CD4-positive, alpha-beta T cell treated with Interleukin-6 at 100 ng/mL for 8 hours (primary cell): ENCODE measurements at places on chromosomes 12 and 14.
A peak's percentile ranks its signal among the peaks of the same experiment; 100 is the strongest.

DNA sequence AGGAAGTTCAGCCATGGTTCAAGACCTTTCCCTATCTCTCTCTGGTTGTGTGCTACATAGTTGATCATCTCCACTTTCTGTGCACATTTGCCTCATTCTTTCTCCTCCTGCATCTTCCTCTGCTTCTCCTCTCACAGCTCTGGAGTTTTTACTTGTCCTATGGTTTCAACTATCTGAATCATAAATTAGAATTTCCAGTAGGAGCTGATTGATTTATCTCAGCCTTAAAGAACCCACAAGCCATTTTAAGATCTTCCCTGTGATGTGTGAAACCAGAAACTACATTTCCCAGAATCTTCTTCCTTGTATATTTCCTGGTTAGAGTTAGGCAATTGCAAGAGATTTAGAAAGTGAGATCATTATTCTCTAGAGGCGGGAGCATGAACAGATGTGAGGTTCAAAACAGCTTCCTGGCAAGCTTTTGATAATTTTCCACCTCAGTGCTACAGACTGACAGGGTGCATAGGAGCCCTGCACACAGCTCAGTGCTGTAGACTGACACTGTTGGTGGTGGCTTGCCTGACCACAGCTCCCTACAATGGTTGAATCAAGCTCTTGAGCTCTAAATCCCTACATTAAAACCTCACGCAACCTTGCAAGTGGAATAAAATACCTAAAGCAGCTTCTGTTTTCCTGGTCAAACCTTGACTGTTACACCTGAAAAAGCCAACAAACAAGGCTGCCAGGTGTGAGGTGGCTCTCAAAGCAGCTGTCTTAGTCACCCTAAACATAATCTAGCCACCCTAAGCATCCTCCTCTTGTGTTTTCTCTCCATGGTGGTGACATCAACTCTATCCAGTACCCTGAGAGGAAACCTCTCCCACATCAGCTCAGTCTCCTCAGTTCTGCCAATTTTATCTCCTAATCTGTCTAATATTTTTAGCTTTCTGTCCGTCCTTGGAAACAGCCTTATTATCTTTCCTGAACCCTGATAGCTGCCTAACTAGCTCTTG lies 21.5 kb upstream of the IFNG start:
- peak; percentile 63 for DNase-seq

DNA sequence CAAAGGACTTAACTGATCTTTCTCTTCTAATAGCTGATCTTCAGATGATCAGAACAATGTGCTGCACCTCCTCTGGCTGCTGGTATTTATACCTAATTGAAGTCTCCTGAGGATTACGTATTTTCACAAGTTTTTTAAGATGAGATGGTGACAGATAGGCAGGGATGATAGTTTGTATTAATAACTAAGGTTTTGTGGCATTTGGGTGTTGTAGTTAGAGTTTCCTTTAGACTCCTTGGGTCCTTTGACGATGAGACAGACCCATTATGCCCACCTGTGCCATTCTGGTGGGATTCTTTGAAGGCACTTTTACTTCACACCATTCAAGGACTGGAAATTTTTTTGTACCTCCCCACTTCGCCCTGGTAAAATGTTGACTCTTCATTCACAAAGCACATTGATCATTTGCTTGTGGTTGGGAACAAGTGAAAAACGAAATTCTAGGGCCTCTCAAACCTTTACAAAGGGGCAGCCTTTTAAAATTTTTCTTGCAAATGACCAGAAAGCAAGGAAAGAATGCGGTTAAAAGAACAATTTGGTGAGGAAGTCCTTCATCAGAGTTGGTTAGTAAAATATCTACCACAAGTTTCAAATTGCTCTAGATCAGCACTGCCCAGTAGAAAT lies at the start of gene IFNG:
Gene IFNG, minus strand, starts transcription at position 60 of the 624 bp plus-strand sequence. CDS start 125 bp downstream, outside the sequence.
- peak; percentile 31 for DNase-seq

GRCh38 chr14:79852950-79853744 lies 358.2 kb downstream of the DIO2 start:
- no peak for DNase-seq

- no peak for DNase-seq
Measured at GRCh38 chr12:21891751-21892217, 49.4 kb downstream of the ABCC9 start.

DNA sequence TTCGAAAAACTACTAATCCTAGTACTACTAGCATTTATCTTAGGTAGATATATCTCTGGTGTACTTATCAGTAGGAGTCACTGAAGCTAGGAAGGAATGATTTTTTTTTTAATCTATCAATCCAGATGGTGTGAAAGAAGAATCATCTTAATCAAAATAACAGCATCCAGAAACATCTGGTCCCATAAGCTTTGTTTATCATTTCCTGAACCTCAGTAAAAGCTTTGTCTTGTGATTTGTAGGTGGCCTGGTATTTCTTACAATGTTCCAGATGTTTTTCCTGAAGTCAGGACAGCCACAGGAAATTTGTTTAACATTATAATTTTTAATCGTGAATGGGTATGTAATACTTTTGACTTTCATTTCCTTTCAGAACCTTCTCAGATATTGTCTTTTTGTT lies 28.0 kb upstream of the LUM start:
- no peak for DNase-seq

- no peak for DNase-seq
Measured at GRCh38 chr12:71397433-71397954, 42.1 kb upstream of the LGR5 start.

DNA sequence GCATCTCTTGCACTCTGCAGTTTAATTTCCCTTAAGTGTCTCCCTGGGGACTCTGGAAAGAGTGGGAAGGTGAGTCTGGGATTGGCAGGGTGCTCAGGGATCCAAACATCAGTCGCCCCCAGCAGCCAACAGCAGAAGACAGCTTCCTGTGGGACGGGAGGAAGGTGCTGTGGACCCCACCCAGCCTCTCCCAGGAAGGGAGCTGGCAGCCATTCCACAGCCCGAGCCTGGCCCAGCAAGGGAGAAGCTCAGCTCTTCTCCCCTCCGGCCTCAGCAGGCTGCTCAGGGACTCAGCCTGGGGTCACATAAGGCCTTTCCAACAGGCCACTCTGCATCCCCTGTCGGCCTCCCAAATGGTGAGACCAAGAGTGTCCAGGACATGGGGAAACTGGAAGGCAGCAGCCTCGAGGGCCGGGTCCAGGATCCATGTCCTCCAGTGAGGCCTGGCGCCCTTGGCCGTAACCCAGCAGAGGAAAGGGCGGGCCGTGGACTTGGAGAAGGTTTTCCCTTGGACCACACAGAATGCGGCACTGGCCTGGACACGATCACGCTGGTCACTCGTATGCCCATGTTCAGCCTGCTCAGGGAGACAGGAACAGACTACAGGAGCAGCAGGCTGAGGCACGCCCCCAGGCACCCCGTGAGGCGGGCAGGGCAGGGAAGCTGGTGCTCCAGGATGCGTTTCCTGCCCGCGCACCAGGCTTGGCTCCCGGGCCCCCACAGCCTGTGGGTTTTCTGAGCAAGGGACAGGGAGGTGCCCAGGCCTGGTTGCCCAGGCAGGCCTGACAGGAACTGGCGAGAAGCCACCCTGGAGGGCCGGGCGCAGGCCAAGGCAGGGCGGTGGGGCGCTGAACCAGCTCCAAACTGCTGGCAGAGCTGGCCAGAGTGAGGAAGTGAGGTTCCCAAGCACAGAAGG lies 3.5 kb downstream of the XRCC3 start:
- no peak for DNase-seq

GRCh38 chr14:46985529-46986380 lies 334.2 kb upstream of the RPL10L start:
- DNase-seq = no peak

DNA sequence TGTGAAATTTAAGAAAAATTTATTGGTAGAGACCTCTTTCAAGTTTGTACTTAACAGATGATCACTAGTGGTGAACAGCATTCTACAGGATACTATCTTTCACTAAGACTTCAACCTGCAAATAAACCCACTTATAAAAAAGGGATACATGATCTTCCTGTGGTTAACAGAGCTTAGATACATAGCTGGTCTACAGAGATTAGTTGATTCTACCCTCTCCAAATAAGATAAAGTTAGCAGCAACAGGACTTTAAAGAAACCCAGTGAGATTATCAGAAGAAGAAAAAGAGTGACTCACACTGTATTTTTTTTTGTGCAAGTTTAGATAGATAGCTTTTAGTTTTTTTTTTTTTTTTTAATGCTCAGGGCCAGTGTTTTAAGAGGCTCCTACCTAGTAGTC lies 34.5 kb downstream of the USP44 start:
- DNase-seq = no peak

GRCh38 chr12:104662203-104662602 lies 205.5 kb downstream of the CHST11 start:
- no peak for DNase-seq
